ENCODE measurements at places on chromosomes 11 and 22.

DNA sequence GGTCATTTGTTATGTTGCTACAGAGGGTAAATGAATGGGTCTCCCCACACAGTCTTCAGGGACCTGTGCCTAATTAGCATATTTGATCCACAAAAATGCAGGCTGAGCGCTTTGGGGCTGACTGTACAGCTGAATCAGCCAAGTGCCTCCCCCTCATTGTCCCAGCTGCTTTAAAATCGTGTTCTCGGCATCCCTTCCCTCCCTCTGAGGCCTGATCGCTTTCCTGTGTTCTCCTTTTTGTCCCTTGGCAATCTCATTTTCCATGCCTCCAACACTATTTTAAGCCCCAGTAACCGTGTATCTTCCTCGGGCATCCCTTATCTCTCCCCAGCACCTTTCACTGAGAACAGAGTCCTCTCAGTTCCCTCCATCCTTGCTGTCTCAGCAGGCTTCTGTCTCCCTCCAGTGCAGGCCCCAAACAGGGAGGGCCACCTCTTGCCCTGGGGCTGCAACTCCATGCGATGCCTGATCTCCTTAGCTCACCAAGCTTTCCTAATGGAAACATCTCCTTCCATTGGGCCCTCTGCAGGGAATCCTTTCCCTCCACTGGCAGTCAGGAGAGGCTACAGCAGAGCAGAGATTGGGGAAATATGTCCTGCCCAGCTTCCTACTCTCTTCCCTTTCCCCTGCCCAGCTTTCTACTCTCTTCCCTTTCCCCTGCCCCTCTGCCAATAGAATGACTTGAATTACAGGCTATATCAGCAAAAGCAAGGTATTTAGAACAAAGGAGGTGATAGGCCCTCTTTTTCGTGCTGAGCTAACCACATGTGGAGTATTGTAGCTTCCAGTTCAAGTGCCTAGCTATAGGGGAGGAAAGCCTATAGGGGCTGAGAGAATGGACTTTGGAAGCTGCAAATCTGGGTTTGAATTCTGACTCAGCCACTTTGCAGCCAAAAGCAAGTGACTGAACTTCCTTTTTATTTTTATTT, 13.8 kb downstream of the UQCR10 start:
- no peak for DNase-seq

GRCh38 chr11:16223558-16223957, 132.8 kb downstream of the SOX6 start:
- no peak for DNase-seq

GRCh38 chr22:37509059-37509860, 10.0 kb downstream of the CARD10 start:
- DNase-seq: no peak

DNA sequence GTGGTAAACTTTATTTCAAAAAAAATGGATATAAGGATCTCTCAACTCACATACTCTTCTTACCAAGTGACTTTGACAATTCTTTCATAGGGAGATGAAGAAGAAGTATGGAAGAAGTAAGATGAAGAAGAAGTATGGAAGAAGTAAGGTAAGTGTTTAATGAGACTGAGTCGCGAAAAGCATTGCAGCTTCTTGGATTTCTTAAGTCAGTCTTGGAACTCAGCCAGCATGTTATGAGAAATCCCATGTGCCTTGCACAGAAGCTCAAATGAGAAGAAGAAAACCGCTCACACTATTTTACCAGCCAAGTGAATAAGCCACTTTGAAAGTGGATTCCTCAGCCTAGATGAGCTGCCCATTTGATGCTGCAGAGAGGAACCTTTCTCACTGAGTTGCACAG, 332.0 kb upstream of the CCDC179 start:
- no peak for DNase-seq

DNA sequence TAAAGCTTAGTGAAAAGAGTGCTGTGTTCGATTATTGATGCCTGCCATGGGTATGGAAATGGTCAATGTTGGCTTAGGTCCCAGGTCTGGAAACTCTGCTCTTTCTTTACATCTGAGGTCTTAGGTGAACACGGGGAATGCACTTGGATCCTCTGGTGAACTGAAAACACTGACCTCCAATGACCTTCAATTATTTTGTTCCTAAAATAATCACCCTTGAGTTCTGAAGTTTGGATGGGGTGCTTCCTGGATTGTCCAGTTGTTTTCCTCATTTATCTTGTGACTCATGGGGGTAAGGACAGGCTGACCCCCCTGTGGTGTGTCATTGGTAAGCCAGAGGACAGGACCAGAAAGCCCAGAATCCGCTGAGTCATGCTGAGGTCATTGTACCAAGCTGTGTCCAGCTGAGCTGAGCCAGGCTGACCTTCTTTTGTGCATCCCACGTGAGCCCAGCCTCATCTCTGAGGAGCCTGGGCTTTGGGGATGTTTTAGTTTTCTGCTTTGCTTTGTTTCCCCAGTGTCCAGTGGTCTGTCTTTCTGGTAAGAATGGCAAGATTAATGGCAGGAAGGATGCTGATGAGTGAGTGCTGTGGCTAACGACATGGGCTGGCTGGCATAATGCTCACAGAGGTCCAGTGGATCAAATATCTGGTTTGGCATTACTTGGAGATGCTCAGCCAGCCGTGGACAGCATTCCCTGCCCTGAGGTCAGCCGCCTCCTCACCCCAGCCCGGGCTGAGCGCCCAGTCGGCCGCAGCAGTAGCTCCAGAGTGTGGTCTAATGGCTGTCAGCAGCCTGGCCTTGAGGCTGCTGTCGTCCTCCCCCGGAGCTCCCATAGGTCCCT, 35.6 kb downstream of the AMPD3 start:
- peak; percentile 37 for DNase-seq

- DNase-seq: no peak
Observed at GRCh38 chr11:64518928-64519327, 72.1 kb upstream of the SLC22A12 start.

GRCh38 chr11:6055569-6055968, 25.0 kb upstream of the OR56A1 start:
- no peak for DNase-seq

DNA sequence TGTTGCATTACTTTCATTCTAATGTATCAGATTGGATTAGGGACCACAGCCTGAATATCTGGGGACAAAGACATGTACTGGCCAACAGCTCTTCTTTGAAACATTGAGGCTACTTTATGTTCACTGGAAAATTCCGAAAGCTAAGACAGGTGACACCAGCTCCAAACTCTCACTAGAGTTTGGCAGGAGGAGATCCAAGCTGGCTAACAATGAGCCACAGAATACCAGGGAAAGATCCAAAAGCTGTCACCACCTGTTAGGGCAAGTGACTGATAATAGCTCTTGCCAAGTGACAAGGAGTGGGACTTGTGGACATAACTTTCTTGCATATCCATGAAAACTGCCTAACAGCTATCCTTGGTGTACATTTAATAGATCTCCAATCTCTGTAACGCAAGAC, 333.3 kb downstream of the TTC28 start:
- no peak for DNase-seq

- no peak for DNase-seq
Observed at GRCh38 chr22:27197052-27197451, 539.7 kb downstream of the MIAT start.

DNA sequence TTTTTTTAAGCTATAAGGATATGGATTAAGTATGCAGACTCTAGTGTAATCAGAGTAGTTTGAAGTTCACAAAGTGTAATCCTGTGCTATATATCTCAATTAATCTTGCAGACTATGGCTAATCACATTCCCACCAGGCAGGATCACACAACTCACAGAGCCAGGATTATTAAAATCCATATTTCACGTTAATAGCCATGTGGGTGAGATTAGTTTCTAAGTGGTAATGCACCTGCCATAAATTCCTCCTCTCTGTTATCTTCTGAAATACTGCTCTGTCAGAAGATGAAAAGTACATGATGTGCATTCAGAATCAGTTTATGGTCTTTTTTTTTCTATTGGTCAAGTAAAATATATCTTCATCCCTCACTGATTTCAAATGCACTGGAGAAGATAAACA, 686.1 kb downstream of the CNTN5 start:
- no peak for DNase-seq

DNA sequence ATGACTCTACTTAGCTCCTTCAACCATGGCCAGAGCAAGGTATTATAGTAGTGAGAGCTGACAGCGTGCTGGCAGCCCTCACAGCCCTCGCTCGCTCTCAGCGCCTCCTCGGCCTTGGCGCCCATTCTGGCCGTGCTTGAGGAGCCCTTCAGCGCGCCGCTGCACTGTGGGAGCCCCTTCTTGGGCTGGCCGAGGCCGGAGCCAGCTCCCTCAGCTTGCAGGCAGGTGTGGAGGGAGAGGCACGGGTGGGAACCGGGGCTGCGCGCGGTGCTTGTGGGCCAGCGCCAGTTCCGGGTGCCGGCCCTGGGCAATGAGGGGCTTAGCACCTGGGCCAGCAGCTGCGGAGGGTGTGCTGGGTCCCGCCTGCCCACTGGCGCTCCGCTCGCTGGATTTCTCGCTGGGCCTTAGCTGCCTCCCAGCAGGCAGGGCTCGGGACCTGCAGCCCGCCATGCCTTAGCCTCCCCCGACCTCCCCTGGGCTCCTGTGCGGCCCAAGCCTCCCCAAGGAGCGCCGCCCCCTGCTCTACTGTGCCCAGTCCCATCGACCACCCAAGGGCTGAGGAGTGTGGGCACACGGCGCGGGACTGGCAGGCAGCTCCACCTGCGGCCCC, 63.1 kb downstream of the SPATA19 start:
- no peak for DNase-seq

- DNase-seq: no peak
Observed at GRCh38 chr11:45713573-45713972, 48.2 kb upstream of the CHST1 start.

DNA sequence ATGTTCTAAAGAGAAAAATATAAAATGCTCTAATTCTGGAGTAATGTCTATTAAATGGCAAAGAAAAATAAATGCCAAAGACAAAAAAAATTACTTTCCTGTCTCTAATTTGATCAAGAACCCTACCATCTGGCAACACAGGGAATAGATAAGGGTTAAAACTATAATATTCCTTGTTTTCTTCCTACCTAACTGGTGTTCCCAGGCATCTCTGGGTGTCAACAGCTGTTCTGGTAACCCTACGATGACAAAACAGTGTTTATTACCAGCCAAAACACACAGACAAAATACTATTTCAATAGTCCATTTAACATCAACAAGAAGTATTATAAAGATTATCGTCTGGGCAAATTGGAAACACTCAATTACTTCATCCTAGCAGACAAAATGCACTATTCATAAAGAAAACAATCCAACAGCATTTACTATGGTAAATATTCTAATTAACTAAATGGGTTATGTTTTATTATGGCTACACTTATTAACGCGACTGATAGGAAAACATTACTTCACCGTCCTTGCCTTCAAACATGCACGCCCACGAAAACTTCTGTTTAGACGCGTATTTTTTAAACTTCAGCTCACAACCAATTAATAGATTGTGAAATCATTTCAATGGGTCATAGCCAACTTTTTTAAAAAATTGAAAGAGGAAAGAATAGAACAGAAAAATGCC, 50.6 kb downstream of the LGR4 start:
- DNase-seq: no peak

GRCh38 chr11:1753229-1753928, 3.0 kb upstream of the IFITM10 start:
- no peak for DNase-seq

GRCh38 chr11:126186708-126187529, 24.5 kb downstream of the RPUSD4 start:
- DNase-seq: no peak

DNA sequence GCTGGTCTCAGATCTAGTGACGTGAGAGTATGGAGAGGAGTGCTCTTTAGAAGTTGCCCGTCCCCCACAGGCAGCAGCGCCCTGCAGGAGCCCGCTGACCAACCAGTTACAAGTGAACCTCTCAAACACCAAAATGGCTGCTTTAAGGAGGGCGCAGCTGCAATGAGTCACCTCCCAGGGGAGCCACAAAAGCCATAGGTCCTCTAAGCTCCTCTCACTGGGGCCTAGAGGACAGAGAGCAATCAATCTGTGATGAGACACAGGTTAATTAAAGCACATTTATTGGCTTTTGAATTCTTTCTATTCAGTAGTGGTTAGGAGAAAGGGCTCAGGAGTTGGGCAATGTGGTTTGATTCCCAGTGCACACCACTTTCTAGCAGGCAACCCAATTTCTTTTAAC, 15.5 kb upstream of the RAPSN start:
- DNase-seq: peak; percentile 51

DNA sequence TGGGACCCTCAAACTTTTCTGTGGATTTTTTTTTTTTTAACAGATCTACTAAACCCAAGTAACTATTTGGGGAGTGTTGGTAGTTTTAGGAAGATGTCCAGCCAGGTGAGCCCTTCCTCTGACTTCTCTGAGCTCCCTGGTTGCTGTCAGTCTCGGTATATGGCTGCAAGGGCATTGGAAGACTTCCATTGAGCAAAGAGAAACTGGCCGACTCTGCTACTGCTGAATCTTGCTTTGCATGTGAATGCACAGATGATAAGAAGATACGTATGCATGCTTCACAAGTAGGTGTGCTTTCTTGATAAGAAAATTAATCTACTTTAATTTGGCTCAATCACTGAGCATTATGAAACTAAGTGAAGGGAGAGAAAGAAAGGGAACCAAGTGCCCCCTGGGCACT, 51.1 kb downstream of the BARX2 start:
- DNase-seq: no peak

DNA sequence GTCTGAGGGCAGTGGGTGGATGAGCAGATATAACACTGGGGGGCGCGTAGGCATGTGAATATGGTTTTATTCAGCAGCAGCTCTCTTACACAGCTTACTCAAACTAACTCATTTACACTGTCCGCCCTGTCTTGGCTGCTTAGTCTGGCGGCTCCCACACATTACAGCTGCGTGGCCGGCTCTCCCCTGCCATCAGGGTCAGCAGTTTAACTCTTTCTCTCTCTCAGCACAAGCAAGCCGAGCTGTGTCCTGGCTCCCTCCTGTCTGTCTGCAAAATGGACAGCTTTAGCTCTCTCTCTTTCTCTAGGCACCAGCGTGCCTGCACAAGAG, 1310.1 kb upstream of the RAG2 start:
- no peak for DNase-seq

GRCh38 chr11:7060868-7061267, 27.9 kb upstream of the RBMXL2 start:
- DNase-seq: no peak

DNA sequence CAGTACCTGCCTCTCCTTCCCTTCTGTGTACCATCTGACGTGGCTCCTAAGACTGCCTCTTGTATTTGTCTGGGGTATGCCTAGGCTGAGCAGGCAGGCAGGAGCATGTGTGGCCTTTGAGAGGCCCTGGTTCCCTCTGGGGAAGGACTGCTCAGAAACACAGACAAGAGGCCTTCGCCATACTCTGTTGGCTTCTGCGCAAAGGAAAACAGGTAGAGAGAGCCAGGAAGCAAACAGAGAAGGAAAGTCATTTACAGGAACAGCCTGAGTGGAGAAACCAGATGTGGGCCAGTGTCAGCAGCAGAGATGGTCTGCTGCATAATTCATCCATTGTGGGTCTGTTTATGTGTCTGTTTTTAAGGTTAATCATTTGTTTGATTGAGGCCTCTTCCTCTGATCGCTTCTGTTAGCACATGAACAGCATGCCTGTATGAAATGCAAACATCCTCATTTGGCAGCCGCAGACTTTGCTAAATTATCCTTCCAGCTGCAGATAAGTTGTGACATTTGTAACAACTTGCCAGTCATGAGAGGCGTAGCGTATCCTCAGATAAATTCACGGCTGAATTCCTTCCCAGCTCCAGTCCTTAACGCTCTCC, 119.4 kb downstream of the GALNT18 start:
- no peak for DNase-seq

- no peak for DNase-seq
Observed at GRCh38 chr11:94885133-94885532, 88.2 kb downstream of the CWC15 start.

GRCh38 chr11:69140635-69141034, 15.1 kb upstream of the SMIM38 start:
- no peak for DNase-seq

- DNase-seq: no peak
Observed at GRCh38 chr11:70225681-70226177, 22.6 kb downstream of the FADD start.

- no peak for DNase-seq
Observed at GRCh38 chr22:48894804-48895250, 932.8 kb downstream of the BRD1 start.
